ENCODE measurements at places on chromosomes 4 and X. TPM values are rescaled to one million over a fixed set of nuclear protein-coding genes. Genes with fewer than 3 reads are reported as not detected.

PPP2R2C gene
- 268 TPM for total RNA-seq

PDCL2 gene
- total RNA-seq: not detected

HAND2 gene
- not detected for total RNA-seq

TLR3 gene
- total RNA-seq: 5.4 TPM

CD38 gene
- 23.5 TPM for total RNA-seq

DNAAF6 gene
- total RNA-seq: not detected

SLC25A14 gene
- 20.8 TPM for total RNA-seq

EXOC1 gene
- total RNA-seq: 34.3 TPM

SLITRK4 gene
- 16.0 TPM for total RNA-seq

TIGD4 gene
- 1.4 TPM for total RNA-seq

SH3RF1 gene
- 22.3 TPM for total RNA-seq

RPS3A gene
- 491 TPM for total RNA-seq

CLTRN gene
- total RNA-seq: 0.86 TPM

HSFX3 gene
- total RNA-seq: not detected

IGSF1 gene
- 2.8 TPM for total RNA-seq

NLGN4X gene
- 42.7 TPM for total RNA-seq

RAB39B gene
- 14.0 TPM for total RNA-seq

LGI2 gene
- total RNA-seq: 8.5 TPM

KLHL2 gene
- total RNA-seq: 91.3 TPM

PITX2 gene
- total RNA-seq: not detected

BEX4 gene
- 205 TPM for total RNA-seq

ZDHHC15 gene
- 5.3 TPM for total RNA-seq

CFP gene
- 1.5 TPM for total RNA-seq

TRIM2 gene
- total RNA-seq: 474 TPM

MXRA5 gene
- 0.90 TPM for total RNA-seq

HSFX4 gene
- total RNA-seq: not detected

RIPPLY1 gene
- total RNA-seq: not detected

GC gene
- not detected for total RNA-seq

SOD3 gene
- total RNA-seq: 15.2 TPM

GAB1 gene
- 58.5 TPM for total RNA-seq

CCDC110 gene
- total RNA-seq: 6.5 TPM

CXCL6 gene
- not detected for total RNA-seq

MAPK10 gene
- total RNA-seq: 639 TPM

PAGE4 gene
- not detected for total RNA-seq

EPHA5 gene
- 26.0 TPM for total RNA-seq

TMEM144 gene
- 97.2 TPM for total RNA-seq

AKAP14 gene
- not detected for total RNA-seq

OCIAD1 gene
- 267 TPM for total RNA-seq

SERPINA7 gene
- total RNA-seq: not detected

NPNT gene
- total RNA-seq: 7.7 TPM

KLHL13 gene
- total RNA-seq: 5.8 TPM
